NCI-H1436 (cell line): ENCODE measurements at places on chromosomes 12 and 14.

GRCh38 chr12:48671231-48671856 is 10.7 kb downstream of the KANSL2 start:
- DNase-seq: no peak

GRCh38 chr12:34311337-34311736 is 289.0 kb downstream of the ALG10 start:
- no peak for DNase-seq

DNA sequence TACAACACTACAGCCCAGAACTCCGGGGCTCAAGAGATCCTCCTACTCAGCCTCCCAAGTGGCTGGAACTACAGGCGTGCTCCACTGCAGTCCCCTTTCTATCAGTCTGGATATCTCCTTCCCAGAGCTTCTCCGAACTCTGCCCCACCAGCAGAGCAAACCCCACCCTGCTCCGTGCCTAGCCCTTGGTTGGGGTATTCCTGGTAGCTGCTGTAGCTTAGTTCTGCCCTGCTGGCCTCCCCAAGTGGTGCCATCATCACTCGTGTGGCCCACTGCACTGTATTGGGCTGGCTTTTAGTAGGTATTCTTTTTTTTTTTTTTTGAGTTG is 9.5 kb downstream of the HSP90AA1 start:
- no peak for DNase-seq

DNA sequence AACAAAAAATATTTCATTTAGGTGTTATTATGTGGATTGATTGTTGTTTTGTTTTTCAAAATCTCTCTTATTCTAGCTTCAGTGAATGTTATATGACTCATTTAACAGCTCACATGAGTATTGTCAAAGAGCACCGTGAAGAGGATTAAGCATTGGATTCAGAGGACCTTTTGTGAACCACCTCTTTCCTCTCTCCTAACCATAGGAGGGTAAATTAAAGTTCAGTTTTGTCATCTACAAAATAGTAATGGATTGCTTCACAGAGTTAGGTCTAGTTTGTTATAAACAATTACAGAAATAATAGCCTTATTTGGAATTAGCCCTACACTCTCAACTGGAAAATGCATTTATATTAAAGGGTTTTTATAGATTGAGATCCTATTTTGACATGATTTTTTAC is 962 bp upstream of the KERA start:
- DNase-seq: no peak

GRCh38 chr12:29617407-29617803 is 119.9 kb upstream of the OVCH1 start:
- no peak for DNase-seq

- DNase-seq: no peak
These were observed 349 bp downstream of the CDC42BPB start for GRCh38 chr14:103057028-103057371.

DNA sequence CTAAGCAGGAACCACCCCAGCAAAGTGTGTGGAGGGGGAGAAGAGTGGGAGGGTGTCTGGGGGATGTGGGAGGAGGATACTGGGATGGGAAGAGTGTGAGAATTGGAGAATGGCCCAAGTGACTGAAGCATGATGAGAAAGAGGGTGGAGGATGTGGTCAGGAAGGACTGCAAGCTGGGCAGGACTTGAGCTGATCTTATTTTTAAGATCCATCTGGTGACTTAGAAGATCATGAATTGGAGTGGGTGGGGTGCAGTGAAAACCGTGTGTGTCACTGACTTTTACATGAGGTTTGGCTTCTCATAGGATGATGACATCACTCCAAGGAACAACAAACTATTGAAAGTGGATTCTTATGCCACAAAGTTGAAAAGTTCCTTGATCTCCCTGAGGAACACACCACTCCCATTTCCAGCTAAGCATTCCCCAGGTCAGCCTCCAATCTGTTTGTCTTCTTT is 287.5 kb downstream of the GALC start:
- DNase-seq: no peak
